Stimulated activated CD8-positive, alpha-beta memory T cell treated with anti-CD3 and anti-CD28 coated beads, Interleukin-7, amount 100 ng/mL, for 4 hours (primary cell): ENCODE measurements at places on chromosomes 16 and 17.

- no peak for DNase-seq
These were observed 45.9 kb downstream of the SLC6A2 start for GRCh38 chr16:55701442-55702319.

GRCh38 chr17:79654960-79655382, 44.1 kb upstream of the RBFOX3 start:
- no peak for DNase-seq

DNA sequence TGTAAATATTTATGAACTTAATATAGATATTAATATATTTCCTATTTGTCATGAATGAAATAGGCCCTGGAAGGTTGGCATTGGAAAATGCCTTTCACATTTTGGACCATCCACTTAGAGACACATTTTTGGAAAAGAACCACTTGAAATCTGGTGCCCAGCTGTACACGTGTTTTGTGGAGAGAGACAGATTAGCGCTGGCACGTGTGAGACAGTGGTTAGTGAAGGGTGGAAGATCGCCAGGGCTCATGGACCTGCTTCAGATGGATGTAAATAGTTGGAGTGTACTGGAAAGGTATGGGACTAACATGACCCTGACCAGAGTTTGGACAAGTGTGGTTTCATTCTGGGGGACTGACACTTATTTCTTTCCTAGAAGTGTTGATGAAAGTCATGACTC, 222.9 kb downstream of the PRKCA start:
- no peak for DNase-seq

DNA sequence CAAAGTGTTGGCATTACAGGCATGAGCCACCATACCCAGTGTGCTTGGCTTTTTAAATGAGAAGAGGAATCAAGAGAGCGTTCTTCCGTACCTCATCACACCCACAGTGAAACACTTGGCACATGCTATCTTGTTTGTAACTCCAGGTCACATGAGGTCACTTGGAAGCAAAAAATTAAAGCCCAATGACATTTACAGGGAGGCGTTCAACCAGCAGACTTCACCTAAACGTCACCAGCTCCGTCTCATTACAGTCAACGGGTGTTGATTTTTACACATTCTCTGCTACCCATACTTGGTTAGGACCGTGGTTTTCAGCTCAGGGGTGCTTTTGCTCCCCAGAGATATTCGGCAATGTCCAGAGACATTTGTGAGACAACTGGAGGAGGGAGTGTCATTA, 127.0 kb downstream of the XYLT1 start:
- DNase-seq = no peak

DNA sequence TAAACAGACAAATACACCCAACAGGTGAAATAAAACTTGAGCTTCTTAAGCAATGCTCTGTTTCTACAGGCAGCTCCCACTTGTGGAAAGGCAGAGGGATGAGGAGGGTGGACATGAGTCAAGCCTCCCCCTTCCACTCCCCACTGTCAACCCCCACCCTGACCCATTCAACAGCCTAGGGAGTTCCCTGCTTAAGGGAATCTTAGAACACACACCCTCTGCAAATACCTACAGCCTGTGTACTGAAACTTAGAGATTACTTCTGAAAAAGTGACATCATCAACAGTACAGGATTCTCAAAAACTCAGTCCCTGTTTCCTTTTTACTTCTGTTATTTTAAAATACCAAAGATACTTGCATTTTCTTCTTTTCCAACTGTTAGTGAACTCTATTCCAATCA, 345.4 kb downstream of the SOX9 start:
- DNase-seq = no peak

DNA sequence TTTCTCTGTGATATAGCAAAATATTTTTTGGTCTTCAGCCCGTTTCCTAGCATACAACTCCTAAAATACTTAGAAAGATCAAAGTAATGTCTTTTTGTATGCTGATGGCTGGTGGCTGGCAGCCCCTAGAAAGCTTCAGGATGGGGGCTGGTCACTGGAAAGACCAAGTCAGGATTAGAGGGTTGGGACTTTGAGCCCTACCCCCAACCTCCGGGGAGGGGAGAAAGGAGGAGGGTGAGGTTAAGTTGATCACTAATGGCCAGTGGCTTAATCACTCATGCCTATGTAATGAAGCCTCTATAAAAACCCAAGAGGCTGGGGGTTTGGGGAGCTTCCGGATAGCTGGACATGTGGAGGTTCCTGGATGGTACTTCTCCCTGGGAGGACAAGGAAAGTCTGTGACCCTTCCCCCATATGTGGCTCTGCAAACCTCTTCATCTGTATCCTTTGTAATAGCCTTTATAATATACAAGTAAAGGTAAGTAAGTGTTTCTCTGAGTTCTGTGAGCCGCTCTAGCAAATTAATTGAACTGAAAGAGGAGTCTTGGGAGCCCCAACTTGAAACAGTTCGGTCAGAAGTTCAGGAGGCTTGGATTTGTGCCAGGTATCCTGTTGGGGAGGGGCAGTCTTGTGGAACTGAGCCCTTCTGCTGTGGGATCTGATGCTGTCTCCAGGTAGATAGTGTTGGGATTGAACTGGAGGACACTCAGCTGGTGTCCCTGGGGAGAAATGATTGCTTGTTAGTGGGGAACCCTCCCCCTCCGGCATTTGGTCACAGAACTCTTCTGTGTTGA, 3.5 kb downstream of the SLC7A6 start:
- DNase-seq = no peak

GRCh38 chr17:41464682-41465081, 2.5 kb downstream of the KRT32 start:
- DNase-seq = no peak

DNA sequence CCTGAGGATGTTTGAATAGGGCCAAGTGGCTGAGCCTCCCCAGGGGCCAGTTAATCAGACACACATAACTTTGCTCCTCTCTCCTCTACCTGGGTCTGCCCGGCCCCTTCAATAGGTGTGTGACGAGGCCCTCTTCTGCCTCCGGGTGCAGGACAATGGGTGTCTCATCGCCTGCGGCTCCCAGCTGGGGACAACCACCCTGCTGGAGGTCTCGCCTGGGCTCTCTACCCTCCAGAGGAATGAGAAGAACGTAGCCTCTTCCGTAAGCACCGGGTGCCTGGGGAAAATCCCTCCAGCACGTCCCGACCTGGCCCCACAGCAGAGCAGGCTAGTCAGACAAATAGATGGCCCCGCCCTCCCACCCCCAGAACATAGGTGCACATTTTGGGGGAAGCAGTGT, 16.1 kb upstream of the KIF19 start:
- no peak for DNase-seq

DNA sequence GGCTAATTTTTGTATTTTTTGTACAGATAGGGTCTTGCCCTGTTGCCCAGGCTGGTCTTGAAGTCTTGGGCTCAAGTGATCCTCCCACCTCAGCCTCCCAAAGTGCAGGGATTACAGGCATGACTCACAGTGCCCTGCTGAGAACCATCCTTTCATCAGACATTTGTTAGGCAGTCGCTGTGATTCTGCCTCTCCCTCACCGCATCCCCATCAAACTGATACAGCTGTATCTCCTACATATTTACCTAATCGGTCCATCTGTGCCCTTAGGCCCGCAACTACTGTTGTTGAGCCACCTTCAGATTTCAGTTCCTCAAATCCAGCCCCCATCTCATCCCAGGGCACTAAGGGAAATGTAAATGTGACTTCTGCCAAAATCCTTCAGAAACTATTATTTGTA, 2.0 kb upstream of the SLC43A2 start:
- DNase-seq = no peak

DNA sequence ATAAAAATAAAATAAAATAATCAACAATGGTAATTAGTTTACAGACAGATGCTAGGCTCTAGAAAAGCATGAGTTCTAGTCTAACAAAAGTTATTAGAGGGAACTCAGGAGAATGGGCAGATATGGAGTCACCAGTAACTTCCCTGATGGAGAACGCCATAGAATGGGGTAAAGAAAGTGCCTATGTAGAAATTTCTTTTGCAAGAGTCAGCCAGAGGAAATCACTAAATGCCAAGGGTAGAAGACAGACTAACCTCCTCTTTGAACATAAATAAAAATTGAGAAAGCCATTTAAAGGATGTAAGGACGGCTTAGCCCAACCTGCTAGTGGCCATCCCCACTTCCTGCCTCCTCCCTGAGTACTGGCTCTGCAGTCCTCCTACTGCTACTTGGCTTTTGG, 141.6 kb downstream of the VPS53 start:
- DNase-seq = no peak

- DNase-seq = no peak
These were observed 183.0 kb downstream of the PHKB start for GRCh38 chr16:47644166-47644565.

- no peak for DNase-seq
These were observed 88.0 kb downstream of the STXBP4 start for GRCh38 chr17:55056526-55056925.

DNA sequence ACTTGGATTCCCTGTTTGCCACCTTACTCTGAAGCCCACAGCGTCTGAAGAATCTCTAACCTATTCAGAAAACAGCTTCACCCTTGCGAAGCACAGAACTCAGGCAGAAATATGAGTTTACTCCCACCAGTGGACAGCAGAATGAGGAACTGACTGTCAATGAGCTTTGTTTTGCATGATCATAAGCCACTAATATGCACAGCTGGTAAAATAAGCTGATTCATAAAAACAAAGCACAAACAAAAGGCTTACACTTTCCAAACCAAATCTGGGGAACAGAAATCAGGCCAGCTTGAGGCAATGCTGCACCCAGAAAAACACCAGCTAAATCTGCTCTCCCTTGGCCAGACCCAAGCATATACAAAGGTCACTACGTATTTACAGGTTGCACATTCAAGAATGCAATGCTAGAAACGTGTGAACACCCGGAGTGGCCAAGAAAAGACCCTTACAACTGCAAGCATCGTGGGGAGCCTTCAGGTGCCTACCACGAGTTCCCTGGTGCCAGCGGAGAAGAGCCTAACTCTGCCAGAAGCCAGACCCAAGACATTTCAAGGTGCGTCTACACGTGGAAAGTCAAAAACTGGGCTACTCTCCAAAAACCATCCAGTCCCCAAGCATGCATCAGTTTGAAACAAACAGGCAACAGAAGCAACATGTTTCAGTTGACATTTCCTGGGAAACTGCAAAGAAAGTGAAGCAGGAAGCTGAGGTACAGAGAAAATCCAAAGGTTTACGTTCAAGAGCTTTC, 207.1 kb downstream of the ZFHX3 start:
- DNase-seq = no peak

GRCh38 chr16:75750528-75750927, 24.2 kb upstream of the CPHXL start:
- no peak for DNase-seq

DNA sequence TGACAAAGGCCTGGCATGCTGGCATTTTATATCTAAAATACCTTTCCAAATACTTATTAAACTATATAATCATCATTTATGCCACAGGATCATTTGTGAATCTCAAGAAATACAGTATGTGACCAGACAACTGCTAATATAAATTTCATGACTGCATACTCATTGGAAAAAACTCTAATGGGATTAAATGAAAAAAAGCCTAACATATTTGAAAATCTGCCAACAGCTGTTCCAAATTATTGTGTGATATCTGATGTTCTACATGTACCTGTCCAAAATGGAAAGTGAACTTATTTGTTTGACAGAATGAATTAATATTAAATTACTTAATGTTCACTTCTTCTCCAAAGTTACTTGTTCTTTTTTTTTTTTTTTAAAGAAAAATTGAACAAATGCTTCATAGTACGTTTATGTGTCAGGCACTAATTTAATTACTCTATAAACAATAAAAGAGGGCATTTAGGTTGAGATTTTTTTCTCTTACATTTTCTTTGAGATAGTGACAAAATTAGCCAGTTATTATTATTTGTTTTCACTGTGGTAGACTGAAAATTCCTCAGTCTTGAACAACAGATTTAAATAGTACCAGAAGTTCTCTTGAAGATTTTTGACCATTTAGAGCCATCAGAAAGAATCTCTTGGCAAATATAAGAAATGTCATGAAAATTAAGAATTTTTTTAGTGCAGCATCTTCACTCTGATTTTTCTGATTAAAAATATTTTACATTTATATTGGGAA, 114.0 kb downstream of the FTO start:
- no peak for DNase-seq
